ENCODE measurements at places on chromosomes 4 and X.

DNA sequence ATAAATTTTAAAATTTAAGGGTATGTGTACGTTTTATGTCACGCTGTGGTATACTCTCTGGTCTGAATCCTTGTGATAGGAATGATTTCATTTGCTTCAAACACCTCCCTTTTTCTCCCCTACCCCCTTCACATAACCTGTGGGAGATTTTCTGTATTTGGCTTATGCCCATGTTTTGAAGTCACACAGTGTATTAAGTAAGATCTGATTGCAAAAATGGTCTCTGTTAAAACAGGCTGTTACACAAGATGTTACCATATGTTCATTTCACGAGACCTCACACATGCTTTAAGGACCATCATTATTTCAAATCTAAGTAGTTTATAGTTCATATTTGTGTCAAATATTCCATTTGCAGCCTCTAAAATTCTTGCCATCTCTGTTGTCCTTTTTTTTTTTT, 63.5 kb downstream of the TMEM131L start:
- peak; percentile 70 for DNase-seq

DNA sequence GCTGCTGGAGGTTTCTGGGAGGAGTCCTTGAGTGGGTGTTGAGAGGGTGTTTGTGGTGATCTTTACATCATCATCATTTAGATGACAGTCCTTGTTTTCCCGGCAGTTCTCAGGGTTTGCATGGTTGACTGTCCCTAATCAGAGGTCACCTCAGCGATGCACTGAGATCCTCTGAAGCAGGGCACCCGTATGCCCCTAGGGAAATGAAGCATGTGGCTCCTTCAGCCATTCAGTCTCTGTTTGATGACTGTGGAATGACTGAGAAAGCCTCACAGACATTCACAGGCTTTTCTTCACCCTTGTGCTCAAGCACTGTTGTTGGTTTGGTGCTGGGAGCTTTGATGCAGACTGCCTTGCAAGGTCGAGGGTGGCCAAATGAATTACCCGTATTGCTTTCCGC, 474.7 kb downstream of the SPRY1 start:
- DNase-seq, result no peak

DNA sequence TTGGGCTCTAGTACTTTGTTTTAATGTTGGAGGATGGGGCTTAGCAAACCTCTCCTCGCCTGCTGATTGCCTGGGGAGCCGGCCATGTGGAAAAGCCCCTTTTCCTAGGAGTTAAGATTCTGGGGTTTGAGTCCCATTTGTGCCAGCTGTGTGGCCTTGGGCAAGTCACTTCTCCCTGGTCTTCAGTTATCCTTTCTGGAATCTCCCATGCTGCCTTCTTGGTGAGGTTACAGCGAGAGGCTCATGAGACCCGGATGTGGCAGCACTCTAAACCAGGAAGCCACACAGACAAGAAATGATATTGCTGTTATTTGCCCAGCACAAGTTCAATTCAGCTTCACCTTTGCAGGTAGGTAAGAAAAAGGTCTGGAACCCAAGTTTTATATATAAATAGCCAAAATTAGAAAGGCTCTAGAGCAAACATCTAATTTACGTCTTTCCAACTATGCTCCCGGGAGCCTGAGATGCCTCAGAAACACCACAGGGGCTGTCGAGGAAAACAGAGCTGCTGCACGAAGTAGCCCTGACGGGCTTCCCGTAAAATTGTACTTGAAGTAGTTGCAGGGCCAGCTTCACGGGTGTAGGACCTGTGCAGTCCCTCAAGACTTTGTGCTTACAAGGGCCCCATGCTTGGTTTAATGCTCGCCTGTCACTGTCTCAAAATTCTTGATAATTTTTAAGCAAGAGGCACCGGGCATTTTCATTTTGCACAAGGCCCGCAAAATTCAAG, 8.3 kb upstream of the SASH3 start:
- DNase-seq, result no peak

- no peak for DNase-seq
Measured at GRCh38 chrX:63488546-63489373, 137.6 kb upstream of the SPIN4 start.

GRCh38 chr4:68346461-68346860, 3.4 kb downstream of the YTHDC1 start:
- DNase-seq, result no peak

GRCh38 chr4:35975617-35976355, 268.5 kb downstream of the ARAP2 start:
- no peak for DNase-seq

GRCh38 chrX:33142331-33142730, 69.0 kb downstream of the DMD start:
- DNase-seq, result no peak

DNA sequence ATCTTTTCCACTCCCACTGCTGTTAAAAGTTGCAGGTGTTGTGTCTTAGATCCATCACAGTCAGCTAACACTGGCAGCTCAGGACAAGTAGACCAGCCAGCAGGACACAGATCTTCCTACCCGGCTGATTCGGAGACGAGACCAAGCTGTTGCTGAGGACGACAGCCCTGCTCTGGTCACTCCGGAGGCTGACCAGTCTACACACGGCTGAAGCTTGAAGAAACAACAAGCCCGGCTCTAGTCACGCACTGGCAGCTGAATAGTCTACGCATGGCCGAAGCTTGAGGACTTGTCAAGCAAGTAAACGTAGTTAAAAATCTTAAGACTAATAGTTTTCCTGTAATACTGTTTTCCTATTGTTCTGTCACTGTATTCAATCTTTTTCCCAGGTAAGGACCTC, 1.8 kb downstream of the ACOX3 start:
- DNase-seq, result no peak

DNA sequence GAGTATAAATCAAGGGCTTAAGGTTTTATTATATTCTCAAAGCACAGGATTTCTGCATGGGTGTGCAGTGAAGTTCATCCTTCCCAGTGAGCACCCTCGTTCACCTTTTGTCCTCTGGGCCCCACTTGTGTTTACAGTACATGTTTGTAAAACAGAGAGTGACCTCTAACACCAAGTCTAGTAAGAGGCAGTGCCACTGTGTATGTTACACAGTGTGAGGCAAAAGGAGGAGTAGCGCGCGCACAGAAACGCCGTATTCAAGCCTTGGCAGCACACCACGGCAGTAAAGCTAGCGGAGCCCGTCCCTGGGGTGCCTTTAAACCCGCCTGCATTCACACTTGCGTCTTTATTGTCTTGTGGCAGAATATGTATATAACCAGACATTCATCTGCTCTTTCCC, 51.9 kb downstream of the CCNI start:
- no peak for DNase-seq

- no peak for DNase-seq
Measured at GRCh38 chr4:83172371-83172770, 57.8 kb upstream of the PLAC8 start.

GRCh38 chr4:119337010-119337409, 15.1 kb upstream of the FABP2 start:
- no peak for DNase-seq

DNA sequence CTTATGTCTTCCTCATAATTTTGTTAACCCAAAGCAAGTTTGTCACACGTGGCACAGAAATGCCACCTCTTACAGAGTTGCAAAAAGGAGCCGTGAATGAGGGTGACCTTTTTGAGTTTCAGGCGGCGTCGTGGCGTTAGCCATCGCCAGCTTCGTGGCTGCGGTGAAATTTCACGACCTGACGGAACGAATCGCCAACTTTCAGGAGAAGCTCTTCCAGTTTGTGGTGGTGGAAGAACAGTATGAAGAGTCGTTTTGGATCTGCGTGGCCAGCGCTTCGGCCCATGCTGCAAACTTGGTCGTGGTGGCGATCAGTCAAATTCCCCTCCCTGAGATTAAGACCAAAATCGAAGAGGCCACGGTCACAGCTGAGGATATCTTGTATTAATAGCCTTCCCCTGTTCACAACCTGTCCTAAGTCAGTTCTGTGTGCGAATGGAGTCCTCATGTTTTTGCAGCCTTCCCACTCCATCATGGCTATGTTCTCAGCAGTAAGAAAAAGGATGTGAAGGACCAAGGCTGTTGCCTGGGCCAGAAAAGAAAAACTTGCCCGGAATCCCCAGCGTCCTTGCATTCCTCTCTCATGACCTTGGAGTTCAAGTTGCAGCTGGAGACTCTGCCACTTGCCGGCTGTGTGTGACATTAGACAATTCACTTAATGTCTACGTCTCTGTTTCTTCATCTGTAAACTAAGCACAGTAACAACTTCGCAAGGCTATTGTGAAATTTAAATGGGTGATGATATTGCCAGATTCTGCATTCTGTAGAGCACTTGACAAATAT, 11.9 kb downstream of the CLRN2 start:
- DNase-seq, result no peak

GRCh38 chr4:4455210-4455865, 68.4 kb downstream of the NSG1 start:
- peak; percentile 75 for DNase-seq

- no peak for DNase-seq
Measured at GRCh38 chrX:72122621-72123337, 8.9 kb downstream of the RTL5 start.

DNA sequence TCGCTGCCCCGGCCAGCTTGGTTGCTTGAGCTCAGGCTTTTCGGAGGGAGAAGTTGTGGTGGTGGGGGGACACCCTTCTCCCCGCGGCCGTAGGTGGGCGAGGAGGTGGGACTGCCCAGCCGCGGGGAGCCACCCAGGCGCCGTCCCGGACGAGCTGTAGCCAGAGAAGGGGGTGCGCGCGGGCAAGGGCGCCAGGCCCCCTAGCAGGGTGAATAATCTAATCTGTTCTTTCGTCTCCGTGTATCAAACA, 3.1 kb downstream of the MID1IP1 start:
- no peak for DNase-seq

DNA sequence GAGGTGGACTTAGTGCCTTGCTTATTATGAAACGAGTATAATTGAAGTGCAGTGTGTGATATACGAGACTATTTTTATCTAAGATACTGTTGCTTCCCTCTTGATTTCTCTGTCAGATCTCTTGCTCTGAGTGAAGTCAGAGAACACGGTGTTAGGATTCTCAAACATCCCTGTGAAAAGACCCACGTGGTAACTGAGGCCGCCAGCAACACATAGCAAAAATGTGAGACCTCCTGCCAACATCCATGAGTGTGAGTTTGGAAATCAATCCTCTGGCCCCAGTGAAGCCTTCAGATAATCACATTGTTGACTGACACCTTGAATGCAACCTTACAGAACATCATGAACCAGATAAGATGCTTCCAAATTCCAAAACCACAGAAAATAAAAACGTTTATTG, 954.4 kb downstream of the FAT4 start:
- no peak for DNase-seq

- no peak for DNase-seq
Measured at GRCh38 chr4:54213761-54214160, 15.3 kb upstream of the PDGFRA start.

DNA sequence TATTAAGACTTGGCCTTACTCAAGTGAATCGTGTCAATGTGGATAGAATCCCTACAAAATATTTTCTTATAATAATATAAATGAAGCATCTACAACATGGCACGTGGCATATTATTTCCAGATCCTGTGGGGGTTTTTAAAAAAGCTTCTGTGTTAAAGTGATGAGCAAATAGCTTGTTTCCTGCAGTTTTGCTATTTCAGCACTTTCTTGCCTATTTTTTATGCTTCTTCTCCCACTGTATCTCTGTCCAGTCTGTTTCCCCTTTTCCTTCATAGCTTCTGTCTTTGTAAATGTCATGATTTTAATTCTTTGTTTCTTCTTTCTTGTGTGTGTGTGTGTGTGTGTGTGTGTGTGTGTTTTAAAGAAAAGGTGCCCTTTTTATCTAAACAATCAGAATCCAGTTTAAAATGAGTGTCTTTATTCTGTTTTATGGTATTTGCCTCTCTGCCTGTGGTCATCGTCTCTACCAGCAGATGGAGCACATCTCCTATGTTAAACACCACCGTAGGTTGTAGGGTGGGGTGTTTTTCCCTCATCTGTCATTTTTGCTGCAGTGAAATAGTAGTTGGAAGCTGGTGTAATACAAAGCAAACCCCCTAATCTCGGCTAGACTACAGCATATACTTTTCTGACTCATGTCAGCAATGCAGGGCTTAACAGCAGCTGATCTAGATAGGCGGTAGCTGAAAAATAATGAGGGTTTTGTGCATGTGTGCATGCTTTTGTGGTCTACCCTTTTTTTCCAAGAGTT, 33.1 kb downstream of the FTHL17 start:
- no peak for DNase-seq

- DNase-seq, result no peak
Measured at GRCh38 chrX:41952102-41952501, 28.7 kb upstream of the CASK start.

DNA sequence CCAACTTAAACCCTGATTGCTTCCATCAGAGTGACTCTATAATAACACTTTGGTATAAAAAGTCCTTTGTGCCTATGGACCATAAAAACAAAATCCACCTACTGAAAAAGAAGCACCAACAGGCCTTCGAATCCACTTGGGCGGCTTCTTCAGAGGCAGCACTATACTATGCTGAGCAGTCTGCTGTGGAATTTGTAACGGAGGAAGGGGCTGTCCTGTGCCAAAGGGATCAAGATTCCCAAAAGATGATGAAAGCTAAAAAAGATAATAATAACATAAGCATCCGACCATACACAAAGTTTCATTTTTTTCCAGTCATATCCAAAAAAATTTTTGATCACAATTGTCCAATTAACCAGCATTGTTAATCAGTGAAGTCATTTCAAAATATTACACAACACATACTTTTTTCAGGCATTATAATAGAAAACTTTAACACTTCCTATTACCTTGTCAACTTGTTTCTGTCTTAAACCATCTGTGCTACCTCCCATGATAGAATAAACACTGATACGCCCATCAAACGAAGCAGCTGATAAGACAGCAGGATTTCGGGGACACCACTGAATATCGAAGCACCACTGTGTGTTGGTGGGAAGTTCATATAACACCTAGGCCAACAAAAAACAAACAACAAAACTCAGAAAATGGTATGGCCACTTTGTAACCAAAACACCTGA, 24.1 kb downstream of the SEC31A start:
- DNase-seq, result no peak

- peak; percentile 88 for DNase-seq
Measured at GRCh38 chr4:67531379-67531962, 13.8 kb downstream of the CENPC start.

DNA sequence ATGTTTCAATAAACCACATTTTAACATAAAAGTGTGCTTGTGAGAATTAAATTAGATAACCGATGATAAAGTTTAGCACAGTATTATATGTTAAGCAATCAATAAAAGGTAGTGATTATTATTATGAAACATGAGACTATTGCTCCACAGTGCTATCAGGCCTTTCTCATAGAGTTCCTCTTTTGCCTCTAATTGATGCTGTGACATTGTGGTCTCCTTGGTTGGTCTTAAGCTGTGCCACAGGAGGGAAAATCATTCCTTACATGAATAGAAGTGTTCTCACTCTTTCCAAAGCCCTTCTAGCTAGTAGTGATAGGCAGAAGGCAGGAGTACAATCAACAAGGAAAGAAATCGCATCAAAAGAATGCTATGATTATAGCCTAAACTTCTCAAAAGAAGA, 9.2 kb upstream of the PDHA2 start:
- DNase-seq, result no peak

- DNase-seq, result no peak
Measured at GRCh38 chr4:142706381-142706780, 139.7 kb downstream of the INPP4B start.

- DNase-seq, result no peak
Measured at GRCh38 chr4:4685810-4686795, 144.3 kb upstream of the STX18 start.

Data from NCI-H2171 treated with DMSO at 0.1 percent for 48 hours (cell line).